ENCODE measurements at places on chromosomes 3 and 15.
A peak's percentile ranks its signal among the peaks of the same experiment; 100 is the strongest.

DNA sequence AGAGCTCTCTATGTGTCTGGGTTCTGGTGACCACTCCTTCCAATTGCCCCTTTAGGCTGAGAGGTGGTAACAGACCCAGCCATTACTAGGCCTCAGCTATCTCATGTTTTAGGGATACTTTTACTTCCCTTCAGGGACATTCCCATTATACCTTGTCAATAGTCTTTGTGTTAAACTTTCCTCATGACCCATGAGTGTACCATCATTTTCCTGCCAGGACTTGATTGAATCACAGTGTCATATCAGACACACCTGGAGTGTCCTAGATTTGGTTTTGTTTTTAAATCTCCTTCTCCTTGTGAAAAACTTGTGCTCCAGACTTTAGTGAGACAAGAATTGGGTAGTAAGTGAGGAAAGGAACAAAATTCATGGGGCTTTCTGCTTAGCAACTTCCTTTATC is 136.6 kb downstream of the KCNAB1 start:
- no peak for DNase-seq

DNA sequence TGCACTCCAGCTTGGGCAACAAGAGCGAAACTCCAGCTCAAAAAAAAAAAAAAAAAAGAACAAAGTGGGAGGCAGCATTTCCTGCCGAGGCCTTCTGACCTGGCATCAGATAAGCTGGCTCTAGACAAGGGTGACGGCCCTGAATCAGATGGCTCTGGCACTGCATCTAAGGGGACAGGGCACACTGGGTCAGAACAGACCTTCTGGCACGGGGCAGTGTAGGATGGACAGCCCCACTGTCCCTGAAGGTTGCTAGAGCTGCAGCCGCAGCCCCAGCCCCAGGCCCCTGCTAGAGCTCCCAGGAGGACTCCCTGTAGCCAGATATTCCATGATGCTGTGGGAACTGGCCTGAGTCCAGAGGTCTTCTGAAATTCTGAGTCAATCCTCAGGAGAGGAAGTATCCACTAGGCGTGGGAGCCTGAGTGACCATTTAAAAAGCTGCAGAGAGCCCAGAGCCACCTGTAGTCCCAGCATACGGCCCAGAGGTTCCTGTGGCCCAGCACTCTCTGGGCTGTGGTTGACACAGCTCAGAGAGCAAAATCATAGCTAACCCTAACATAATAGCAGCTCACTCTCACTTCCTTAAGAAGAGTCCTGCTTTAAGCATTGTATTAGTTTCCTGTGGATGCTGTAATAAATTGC is 69.2 kb upstream of the MFGE8 start:
- peak; percentile 70 for DNase-seq

DNA sequence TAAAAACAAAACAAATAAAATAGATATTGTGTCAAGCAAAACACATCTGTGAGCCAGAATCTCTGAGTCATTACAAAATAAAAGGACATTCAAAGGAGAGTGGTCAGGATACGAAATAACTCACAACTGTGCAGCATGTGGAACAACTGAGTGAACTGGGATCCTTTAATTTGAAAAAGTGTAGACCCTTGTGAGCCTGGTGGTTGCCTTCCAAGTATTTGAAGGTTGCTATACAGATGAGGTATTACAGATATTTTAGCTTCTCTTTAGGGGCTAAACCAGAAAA is 26.7 kb downstream of the KCNMB2 start:
- DNase-seq = peak; percentile 18

- no peak for DNase-seq
Measured at GRCh38 chr3:113247068-113247467, 35.7 kb downstream of the BOC start.

DNA sequence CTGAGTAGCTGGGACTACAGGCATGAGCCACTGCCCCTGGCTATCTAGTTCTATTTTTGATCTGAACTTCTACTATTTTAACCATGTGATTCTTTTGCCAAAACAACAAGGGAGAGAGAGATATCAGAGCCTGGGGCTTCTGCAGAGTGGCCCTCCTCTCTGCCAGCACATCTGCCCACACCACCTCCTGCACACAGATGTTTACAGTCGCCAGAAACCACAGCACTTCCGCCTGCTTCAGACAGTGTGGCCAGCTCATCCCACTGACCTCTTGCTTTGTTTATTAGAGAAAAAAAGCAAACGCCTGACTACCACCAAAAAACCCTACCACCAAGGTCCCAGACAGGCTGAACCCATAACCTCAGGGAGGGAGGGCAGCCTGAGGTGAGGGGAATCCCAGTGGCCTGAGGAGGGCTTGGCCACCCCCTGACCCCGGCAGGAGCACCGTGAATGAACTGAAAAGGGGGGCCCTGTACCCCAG is 85.9 kb upstream of the ABHD2 start:
- DNase-seq = peak; percentile 69
